Activated naive CD4-positive, alpha-beta T cell treated with anti-CD3 and anti-CD28 coated beads, Interleukin-2, amount 50 U/mL, for 16 hours (primary cell): ENCODE measurements at places on chromosomes 3 and 15.
A peak's percentile ranks its signal among the peaks of the same experiment; 100 is the strongest.

DNA sequence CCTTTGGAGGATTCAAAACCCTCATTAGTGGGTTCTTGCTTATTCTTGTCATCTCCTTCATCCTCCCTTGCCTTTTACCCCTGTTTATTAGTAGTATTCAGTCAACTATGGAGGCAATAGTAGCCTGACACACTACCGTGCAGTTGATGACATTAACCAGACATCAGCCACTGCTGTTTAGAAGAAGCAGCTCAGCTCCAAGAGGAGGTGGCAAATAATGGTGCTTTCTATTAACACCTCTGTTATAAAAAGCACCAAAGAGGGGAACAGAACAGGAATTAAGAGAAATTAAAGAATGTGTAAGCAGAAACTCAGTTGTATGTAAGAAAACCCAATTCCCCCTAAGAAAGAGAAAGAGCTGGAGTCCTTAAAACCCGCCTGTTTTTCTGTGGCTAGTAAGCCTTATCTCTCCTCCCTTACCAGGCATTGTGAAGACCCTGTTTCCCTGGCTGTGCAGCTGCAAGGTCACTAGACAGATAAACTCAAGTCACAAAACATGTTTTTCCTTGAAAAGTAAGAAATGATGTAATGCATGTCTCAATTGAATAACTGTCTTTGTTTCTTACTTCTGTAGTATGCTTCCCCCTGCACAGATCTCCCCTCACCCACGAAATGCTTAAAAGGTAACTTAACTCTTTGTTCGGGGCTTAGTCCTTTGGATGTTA lies 21.2 kb downstream of the CCR4 start:
- DNase-seq: no peak

- DNase-seq: no peak
Measured at GRCh38 chr3:12941495-12942023, 100.2 kb upstream of the RPL32 start.

- DNase-seq: no peak
Measured at GRCh38 chr3:14522768-14523167, 17.4 kb downstream of the GRIP2 start.

GRCh38 chr3:41579861-41580260 lies 380.6 kb downstream of the CTNNB1 start:
- no peak for DNase-seq

DNA sequence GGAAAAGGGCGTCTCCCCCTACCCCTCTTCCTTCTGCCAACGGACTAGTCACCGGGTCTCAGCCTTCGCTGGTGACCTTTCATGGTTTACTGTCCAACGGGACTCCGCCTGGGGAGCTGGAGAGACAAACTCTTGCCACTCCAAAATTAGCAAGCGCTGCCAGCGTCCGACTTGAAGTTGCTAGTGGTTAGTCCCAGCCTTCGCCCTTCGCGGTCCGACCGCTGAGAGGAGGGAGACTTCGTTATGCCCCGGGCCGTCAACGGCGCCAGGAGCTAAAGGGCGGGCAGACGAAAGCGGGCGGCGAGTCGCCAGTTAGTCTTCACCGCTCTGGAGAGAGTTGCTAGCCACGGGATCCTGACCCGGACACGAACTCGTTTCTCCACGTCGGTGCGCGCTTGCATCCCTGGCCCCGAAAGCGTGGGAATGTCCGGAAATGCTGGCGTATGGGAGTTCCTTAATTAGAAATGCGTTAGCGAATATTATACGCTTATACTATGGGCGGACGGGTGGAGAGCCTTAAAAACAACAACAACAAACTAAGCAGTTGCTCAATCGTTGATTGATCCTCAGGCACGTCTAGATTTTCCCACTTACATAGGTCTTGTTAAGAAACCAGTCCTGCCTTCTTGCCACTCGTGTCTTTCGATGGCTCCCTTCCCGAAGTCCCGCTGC lies 716 bp downstream of the SMC4 start:
- DNase-seq: peak; percentile 32

DNA sequence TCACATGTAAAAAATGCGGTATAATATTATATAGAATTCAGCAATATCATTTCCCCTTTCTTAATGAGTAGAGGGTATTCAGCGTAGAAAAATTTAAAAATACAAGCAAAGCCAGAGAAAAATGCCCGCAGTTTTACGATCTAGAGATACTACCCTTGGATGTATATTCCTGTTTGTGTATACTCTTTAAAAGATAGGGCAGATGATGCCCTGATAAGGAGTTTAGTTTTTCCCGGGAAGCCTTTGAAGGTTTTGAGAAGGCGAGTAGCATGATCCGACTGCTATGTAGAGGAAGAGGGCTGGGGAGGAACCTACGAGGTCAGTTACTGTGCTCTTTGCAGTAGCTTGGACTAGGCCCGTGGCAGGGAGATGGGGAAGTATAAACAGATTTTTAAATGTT lies 1.2 kb downstream of the YEATS2 start:
- no peak for DNase-seq

DNA sequence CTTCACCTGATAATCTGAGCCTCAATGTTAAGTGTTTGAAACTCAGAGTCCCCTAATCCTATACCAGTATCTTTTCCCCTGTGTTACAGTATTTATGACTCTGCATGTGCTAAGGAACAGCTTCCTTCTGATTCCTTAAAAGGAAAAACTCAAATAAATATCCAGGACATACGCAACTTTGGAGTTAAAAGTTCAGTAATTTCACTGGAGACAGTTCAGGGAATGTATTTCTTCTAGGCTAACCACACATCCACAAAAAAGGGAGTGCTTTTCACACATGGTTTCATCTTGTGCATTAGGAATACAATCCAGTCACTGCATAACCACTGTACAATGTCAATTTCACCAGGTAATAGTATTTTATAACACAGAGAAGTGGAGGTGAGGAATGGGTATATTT lies 31.0 kb downstream of the PGBD4 start:
- DNase-seq: no peak

- DNase-seq: no peak
Measured at GRCh38 chr3:120568598-120568997, 27.5 kb upstream of the NDUFB4 start.

DNA sequence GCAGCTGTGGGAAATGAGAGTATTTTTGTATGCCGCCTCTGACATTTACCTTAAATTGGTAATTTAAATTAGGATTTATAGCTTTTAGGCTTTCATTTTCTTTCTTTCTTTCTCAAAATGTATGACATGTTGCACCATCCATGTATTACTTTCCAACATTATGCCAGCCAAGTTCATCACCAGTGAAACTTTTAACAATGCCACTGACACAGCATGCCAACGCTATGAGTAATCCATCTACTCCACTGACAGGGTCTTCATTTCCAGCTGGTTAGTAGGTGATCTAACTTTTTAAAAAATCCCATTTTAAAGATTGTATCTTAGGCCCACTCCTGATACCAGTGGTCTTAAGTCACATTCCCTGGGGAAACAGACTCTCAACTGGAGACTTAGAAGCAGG lies 21.8 kb upstream of the CLDN16 start:
- DNase-seq: no peak

- no peak for DNase-seq
Measured at GRCh38 chr3:132443421-132443820, 26.1 kb downstream of the DNAJC13 start.

DNA sequence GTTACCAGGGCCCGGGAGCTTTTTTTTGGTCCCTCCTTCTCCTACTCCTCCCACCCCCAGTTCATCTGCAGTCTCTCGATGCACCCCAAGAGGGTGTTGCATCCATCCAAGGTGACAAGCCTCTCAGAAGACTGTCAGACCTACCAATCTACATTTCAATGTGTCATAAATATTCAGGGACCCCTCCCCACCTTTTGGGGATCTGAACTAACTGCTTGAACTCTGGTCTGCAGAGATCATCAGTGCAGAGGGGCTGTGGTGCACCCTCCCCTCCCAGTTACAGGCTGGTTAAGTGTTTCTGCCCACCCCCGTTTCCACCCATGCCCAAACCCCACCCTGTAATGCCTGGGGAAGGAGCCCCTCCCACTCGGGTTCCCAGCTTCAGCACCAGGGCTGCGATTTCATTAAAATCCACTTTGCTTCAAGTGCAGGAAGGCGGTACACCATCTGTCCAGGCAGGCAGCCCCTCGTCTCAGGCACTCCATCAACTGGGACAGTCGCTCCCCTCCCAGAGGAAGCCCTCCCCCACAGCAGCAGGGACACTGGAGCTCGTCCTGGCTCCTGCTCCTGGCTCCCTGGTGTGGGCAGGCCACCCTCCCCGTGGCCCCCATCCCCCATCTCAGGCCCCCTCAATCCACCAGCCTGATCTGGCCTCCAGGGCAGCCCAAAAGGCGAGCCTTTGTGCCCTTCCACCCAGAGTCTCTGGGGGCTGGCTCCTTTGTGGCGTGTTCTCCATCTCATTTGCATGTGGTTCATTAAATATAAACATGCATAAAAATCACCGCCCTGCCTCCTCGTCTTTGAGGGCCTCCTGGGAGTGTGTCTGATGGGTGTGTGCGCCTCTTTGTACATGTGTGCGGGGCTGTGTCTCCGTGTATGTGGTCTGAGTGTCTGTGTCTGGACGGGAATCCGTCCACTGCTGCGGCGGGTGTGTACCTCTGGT lies 32.3 kb downstream of the RNU5B-1 start:
- no peak for DNase-seq

- no peak for DNase-seq
Measured at GRCh38 chr3:127182848-127183714, 9.8 kb upstream of the PRR23E start.

DNA sequence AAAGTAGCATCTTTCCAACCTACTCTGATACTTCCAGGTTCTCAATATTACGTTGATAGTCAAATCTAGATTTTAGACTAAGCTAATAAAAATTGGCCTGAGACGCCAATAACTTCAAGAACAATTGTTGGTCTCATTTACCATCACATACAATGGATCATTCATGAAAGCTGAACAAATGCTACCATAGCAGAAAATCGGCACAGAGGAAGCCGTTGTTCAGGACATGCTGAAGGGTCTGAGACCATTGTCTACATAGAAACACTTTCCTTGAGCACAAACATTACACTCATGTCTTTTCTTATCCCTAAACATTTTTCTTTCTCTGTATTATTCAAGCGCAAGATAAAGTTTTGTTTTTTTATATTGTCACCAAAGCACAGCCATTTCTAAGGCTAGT lies 37.2 kb upstream of the FHIT start:
- DNase-seq: no peak

- DNase-seq: no peak
Measured at GRCh38 chr3:156160647-156161046, 40.3 kb downstream of the KCNAB1 start.

DNA sequence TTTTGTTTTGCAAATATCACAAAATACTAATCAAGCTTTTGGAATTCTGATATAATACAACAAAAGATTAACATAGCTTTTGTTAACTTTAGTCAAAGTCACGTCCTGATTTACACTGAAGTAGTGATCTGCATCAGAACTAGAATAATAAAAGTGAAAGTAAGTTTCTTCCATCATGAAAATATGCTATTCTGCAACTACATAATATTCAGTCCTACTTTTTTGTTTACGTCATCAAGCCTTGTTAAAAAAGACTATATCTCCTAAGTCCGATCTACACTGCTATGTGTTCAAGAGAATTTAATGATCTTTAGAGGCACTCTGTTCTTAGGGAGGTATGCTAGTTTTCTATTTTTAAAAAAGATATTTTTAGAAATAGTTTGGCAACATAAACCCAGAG lies 330.1 kb downstream of the ARPP21 start:
- DNase-seq: no peak

- no peak for DNase-seq
Measured at GRCh38 chr15:61659566-61660190, 400.6 kb downstream of the VPS13C start.

GRCh38 chr3:64693031-64693430 lies 5.2 kb upstream of the ADAMTS9 start:
- no peak for DNase-seq

- DNase-seq: no peak
Measured at GRCh38 chr3:55556619-55557537, 69.8 kb upstream of the WNT5A start.

DNA sequence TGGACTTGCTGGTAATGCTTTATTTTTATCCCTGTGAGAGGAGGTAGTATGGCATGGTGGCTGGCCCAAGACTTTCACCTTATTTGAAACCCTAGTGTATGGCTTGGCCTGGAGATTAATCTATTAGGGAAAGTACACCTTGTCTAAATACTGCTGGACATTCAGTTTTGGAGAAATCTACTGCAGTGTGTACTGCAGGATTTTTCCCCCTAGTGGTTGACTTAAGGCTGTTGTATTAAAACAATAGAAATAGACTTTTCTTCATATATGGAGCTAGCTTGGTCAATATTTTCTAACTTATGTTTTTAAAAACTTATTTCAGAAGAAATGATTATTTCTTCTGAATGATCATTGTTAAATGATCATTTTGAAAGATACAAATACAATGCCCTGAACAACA lies 13.9 kb upstream of the SLITRK3 start:
- DNase-seq: no peak

DNA sequence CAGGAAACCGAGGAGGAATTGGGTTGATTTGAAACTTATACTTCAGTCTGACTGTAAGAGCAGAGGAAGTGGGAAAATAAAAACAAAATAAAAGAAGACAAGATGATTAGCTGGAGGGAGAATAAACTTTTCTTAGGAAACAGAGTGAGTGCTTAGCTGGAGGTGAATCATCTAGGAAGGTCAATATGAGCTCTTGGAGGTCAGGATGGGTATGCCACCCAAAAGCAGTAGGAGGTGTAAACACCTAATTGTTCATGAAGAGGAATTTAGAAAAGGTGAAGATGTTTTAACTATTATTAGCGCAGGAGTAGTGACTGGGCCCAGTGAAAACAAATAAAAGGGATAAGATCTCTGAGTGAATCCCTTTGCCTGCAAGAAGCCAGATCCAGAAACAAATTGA lies 39.9 kb upstream of the ARL14 start:
- no peak for DNase-seq

DNA sequence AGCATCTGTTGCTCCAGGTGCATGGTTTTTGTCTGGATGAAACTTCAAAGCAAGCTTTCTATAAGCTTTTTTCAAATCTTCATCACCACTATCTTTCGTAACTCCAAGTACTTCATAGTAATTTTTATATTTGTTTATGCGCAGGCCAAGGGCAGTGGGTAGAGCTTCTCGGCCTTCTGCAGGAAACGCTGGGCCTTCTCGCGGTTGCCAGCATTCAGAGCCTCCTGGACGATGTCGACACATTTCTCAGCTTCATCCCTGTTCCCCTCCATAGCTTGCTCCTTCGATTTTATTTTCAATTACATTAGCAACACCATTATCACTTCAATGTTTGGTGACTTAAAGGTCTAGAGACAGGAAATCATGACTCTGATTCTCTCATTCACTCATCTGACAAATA lies 20.2 kb downstream of the DENND4A start:
- DNase-seq: no peak
